Stimulated activated CD8-positive, alpha-beta memory T cell treated with anti-CD3 and anti-CD28 coated beads, Interleukin-15, amount 100 ng/mL, for 48 hours (primary cell): ENCODE measurements at places on chromosomes 2 and 18.

GRCh38 chr2:112254466-112255240, at the start of gene ZC3H8:
Gene ZC3H8, minus strand, starts transcription at chr2:112255042. Its CDS starts 61 bp downstream, at chr2:112254981.
- DNase-seq = peak; percentile 96

DNA sequence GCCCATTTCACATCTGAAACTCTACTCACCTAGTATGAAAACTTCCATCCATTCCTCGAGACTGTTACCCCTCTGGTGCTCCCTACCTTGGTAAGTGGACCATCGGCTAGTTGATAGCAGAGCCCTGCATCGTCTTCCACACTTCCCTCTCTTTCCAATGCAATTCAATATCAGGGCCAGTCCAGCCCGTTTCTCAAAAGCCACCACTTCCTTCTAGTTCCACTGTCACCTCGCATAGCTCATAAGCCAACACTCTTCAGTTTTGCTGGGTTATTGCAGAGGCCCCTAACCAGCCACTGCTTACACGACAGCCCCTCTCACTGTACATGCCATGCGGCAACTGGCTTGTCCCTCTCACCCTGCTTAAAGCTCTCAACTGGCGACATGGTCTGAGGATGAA, 10.2 kb upstream of the ZNF407 start:
- no peak for DNase-seq

DNA sequence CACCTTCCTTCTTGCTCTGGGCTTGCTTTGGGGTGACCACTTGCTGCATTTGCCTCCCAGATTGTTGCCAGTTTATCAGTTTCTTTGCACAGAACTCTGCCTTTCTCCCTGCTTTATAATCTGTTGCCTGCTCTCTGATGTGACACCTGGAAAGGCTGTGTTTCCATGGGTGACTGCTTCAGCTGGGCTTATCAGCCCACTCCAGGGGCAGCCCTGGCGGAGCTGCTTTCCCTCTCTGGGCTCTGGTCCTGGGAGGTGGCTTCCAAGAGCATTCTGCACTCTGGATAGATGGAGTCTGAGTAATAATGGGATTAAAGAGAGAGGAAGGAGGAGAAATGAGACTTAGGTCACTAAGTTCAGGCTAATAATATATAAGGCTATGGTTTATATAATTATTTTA, 352.7 kb downstream of the TSN start:
- DNase-seq = no peak

GRCh38 chr2:195658541-195658890, 1.5 kb downstream of the SLC39A10 start:
- no peak for DNase-seq

DNA sequence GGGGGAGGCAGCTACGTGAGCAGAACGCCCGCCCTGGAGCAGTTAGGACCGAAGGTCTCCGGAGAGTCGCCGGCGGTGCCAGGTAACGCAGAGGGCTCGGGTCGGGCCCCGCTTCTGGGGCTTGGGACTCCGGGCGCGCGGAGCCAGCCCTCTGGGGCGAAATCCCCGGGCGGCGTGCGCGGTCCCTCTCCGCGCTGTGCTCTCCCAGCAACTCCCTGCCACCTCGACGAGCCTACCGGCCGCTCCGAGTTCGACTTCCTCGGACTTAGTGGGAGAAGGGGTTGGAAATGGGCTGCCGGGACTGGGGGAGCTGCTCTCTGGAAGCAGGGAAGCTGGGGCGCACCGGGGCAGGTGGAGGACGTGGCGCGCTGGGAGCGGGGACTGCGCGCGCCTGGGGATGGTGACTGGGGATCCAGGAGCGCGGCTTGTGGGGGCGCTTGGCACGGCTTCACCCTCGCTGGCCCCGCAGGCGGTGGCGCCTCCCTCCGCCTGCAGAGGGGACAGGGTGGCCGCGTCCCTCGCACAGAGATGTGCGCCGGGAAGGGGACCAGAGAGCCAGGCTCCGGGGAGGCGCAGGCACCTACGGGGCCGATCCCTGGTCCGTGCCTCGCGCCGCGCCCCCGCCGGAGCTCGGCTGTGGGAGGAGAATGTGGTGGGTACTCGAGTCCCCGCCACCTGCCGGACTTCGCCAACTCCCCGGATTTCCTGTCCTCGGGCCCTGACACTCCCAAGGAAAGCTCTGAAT, 688 bp downstream of the CDH20 start:
- no peak for DNase-seq

GRCh38 chr2:74917702-74918619, 40.5 kb upstream of the POLE4 start:
- no peak for DNase-seq

DNA sequence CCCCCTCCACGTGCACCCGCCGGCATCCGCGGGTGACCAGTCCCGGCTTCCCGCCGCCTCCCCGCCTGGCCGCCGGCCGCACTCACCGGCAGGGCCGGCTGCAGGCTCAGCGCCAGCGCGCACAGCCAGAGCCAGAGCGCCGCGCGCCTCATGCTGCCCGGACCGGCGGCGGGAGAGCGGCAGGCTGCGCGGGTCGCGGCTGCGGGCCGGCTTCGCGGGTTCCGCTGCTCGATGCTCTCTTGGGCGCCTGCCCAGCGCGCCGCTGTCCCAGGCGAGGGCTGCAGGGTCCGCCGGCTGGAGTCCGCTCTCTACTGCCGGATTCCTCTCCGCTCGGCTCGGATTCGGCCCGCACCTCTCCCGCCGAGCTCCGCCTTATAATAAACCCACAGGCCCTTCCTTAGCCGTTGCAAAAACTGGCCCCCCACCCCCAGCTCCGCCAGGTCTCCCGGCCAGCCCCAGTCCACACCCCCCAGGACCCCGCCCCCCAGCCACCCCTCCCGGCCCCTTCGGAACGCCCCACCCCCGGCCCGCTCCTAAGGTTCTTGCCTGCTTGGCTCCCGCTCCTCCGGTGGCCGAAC, at the start of gene SDC1:
SDC1 (minus strand) TSS at position 415 of the 578 bp plus-strand sequence; CDS start at position 152, 263 bp downstream.
- DNase-seq = no peak

DNA sequence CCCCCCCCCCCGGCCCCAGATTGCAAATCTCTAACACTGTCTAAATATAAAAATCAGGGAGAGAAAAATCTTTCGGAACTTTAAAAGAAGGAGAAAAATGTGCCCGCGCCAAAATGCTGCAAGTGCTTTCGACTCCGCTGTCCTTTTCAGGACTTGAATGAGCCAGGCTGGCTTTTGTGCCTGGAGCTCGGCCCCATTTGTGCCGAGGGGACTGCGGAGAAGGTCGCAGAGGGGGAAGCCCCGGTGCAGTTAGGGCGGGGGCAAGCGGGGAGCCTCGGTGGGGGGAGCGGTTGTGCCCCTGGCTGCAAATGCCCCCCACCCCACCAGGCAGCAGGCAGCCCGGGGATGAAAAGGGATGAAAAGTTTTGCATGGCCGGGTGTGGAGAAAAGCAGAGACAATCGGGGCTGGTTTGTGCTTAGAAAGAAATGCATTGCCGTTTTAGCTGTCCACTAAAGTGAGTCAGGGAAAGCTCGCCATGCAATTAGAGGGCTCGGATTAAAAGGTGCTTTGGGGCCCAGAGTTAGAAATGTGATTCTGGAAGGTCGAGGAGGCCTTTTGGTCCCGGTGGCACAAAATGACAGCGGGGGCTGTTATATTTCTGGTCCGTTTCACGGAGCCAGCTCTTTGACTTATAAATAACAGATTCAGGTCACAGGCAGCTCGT, 1.6 kb downstream of the INHBB start:
- no peak for DNase-seq

- no peak for DNase-seq
Measured at GRCh38 chr2:138219961-138220360, 255.7 kb downstream of the HNMT start.

- DNase-seq = no peak
Measured at GRCh38 chr18:25727281-25727985, 363.0 kb downstream of the SS18 start.

DNA sequence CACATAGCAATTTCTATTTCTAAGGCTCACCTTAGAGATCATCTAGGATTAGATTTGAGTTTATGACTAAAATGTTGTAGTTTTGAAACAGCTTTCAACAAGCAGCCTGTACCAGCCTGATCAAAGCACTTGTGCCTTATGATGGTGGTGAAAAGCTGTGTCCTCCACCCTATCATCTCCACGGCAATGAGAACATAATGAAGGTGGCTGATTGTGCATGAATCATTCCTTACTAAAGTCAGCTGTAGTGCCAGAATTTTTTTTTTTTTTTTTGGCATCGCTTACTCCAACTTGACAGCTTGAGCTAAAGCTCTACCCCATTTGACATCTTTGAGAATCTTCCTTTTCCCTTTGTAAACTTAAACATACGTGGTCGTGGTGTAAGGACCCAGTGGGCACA, 86.0 kb downstream of the DCC start:
- no peak for DNase-seq

DNA sequence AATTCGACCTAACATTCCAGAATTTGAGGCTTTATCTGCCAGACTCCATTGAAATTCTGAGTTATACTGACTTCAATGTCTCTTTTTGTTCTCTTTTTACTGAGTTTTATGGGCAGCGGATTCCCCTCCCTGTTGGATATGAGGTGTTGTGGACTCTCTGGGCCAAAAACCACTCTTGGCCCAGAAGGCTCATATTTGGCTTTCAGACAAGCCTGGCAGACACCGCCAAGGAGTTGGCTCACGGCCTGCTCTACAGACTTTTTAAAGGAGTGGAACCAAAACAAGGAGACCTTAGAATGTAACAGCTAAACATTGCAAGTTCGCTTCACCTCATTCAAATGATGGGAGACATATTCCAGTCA, 206.4 kb upstream of the NCKAP5 start:
- DNase-seq = no peak

- DNase-seq = no peak
Measured at GRCh38 chr2:166234112-166234846, 106.5 kb upstream of the SCN1A start.

DNA sequence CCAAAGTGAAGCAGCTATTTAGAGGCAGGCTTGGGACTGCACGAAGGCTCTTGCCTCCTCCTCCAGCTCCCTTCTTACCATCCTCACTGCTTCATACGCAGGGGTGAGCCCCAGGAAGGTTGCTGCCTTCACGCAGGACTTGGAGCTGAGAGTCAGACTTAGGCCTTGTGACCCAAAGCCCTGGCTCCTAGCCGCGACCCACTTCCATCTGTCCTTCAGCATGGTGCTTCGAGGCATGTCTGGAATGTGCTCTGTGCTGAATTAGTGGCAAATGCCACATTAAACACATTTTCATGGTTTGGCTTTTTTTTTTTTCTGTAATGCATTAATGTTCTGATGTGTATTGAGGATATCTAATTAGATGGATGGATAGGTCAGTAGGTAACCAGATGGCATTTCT, 37.5 kb downstream of the ITGB1BP1 start:
- no peak for DNase-seq

DNA sequence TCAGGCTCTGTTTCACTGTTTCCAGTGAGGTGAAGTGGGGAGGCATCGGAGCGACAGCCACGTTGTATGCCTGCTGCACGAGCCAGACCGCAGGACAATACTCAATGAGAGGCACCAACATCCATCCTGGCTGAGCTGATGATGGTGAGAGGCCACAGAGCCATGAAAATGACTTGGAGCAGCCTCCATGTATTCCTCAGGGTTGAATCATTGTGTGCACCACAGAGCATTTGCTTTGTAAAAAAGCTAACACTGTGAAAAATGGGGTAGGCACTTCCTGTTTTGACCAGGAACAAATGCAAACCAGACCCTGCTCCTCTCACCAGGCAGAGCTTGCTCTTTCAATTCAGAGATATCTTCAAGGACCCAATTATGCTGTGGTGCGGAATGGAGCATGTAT, 87.2 kb downstream of the LPIN1 start:
- no peak for DNase-seq

DNA sequence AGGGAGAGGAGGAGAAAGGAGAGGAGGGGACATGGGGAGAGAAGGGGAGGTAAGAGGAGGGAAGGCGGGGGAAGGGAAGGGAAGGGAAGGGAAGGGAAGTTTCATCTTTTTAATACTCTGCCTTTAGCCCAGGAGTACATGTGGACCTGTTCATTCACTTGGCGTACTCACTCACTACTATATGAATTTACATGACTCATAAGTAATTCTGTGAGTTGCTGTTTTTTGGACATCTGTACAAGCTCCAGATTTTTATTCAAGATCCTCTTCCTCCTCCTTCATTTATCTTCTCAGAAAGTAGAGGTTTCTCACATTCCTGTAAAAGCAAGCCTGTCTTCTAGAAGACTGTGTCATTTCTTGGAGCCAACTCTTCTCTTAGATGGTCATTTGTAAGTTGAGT, 84.6 kb downstream of the RDH14 start:
- no peak for DNase-seq

DNA sequence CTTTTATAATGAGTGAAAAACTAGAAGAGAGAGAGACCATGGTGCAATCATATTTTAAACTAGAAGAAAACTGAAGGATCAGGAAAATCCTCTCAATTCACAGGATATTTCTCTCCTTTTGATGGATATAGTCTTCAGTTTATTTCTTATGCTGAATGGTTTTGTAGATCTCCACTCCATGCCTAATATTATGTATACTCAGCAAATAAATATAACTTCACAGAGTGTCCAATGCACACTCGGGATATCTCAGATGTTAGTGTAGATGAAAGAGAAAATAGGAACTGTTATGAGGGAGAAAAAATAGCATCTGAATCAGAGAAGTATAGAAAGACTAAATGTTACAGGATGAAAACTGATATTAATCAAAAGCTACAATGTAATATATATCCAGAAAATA, 1324.5 kb upstream of the PIK3C3 start:
- DNase-seq = no peak

- peak; percentile 42 for DNase-seq
Measured at GRCh38 chr2:73944714-73945113, 18.0 kb downstream of the DGUOK start.

GRCh38 chr18:73043611-73044010, 175.8 kb upstream of the NETO1 start:
- DNase-seq = no peak

DNA sequence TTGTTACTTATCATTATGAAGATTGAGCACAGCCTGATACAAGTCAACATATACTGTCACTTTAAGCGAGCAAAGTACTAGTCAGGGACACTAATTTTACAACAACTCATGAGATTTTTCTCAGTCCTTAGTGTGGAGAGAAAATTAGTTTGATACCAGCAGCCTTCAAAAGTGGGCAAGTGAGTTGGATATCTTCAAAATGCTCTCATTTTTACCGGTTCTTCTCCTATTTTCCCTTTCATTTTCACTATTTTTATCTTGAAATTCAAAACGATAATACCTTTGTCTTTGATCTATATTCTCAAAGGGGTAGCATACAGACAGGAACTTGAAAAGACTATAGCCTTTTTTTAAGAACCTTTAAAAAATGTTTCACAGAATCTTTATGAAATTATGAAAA, 52.0 kb upstream of the UBXN4 start:
- DNase-seq = no peak
